ENCODE measurements at places on chromosomes 4 and X. TPM values are rescaled to one million over a fixed set of nuclear protein-coding genes. Genes with fewer than 3 reads are reported as not detected.

PRRG1 gene
- polyA plus RNA-seq: 4.5 TPM

GABRB1 gene
- polyA plus RNA-seq: 1.0 TPM

CXorf49 gene
- not detected for polyA plus RNA-seq

SLC2A9 gene
- polyA plus RNA-seq: 3.1 TPM

- peak; percentile 70 for DNase-seq
Measured at GRCh38 chrX:53284684-53285447, 3.5 kb upstream of the IQSEC2 start.

GRCh38 chr4:160887668-160888067 is 1276.1 kb downstream of the FSTL5 start:
- DNase-seq: no peak

GRCh38 chr4:15428611-15429010 is 778 bp downstream of the C1QTNF7 start:
- no peak for DNase-seq

DNA sequence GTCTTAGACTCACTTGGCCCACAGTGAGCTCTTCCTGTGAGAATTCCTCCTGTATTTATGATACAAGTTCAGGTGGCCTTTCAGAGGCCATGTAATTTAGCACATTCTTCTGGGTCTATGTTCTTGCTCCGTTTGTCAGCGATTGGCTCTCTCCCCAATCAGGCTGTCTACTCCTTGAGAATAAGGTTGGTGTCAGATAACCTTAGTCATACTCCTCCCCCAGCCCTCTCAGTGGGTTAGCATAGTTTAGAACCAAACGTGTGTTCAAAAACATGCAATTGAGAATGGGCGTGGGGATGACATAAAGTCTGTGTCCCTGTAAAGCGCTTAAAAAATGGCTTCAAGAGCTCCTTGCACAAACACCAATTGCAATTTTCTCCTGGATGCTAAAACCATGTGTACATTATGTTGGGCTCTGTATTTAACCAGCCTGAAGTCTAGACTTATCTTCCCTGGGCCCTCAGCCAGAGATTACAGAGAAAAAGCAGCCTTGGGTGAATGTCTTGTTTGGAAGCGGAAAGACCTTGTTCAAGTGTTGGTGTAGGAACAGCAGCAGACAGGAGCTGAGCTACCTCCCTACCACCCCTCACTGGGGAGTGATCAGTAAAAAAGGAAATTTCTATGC is 9.9 kb upstream of the CT47C1 start:
- DNase-seq: no peak

Data from heart left ventricle (tissue), 16 donors.